ENCODE measurements at places on chromosomes 2 and 18. TPM values are rescaled to one million over a fixed set of nuclear protein-coding genes. Genes with fewer than 3 reads are reported as not detected.

- no peak for DNase-seq
These were observed 102.1 kb downstream of the SMAD7 start for GRCh38 chr18:48848641-48849143.

The CCDC148 gene
- 0.49 TPM for total RNA-seq

GRCh38 chr18:48308755-48309575 is 100.2 kb downstream of the ZBTB7C start:
- no peak for DNase-seq

- no peak for DNase-seq
These were observed 21.2 kb upstream of the RPL37A start for GRCh38 chr2:216477283-216478035.

The LTBP1 gene
- total RNA-seq = 63.1 TPM

The HES6 gene
- total RNA-seq = 44.9 TPM

DNA sequence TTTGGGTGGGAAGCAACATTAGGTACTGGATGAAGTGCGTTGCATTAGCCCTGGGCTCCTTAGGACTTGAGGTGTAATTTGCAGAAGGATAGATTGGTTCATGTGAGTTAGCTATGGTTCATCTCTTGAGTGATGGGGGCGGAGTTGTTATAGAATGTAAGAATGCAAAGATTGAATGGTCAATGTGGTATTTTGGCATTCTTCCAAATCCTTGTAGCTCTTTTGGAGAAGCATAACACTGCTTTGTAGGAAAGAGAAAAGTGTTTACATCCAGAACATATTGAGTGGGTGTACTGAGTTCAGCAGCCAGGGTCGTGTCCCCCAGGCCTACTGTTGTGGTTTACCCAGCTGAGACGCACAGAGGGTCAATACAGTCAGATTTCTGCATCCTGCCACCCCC is 173.5 kb downstream of the FMNL2 start:
- peak; percentile 5 for DNase-seq

- DNase-seq = peak; percentile 90
These were observed 71.1 kb upstream of the TFCP2L1 start for GRCh38 chr2:121356058-121356640.

The WDR7 gene
- 9.8 TPM for total RNA-seq

The EFEMP1 gene
- total RNA-seq = 0.06 TPM

The TEX44 gene
- not detected for total RNA-seq

- DNase-seq = no peak
These were observed 41.0 kb downstream of the CROCC2 start for GRCh38 chr2:240947176-240947575.

GRCh38 chr2:213411582-213412289 is 127.5 kb downstream of the SPAG16 start:
- no peak for DNase-seq

- DNase-seq = no peak
These were observed 528.0 kb upstream of the TNP1 start for GRCh38 chr2:217387776-217388387.

- no peak for DNase-seq
These were observed 79.2 kb upstream of the CDH2 start for GRCh38 chr18:28256166-28256565.

The PMAIP1 gene
- 10.6 TPM for total RNA-seq

GRCh38 chr18:39345321-39345720 is 1779.7 kb upstream of the CELF4 start:
- DNase-seq = no peak

- no peak for DNase-seq
These were observed 307.4 kb downstream of the CTNNA2 start for GRCh38 chr2:79820281-79820680.

- DNase-seq = peak; percentile 98
These were observed 108.9 kb downstream of the CLIP4 start for GRCh38 chr2:29223851-29224692.

The CNGA3 gene
- total RNA-seq = not detected

The ATG9A gene
- total RNA-seq = 37.8 TPM

DNA sequence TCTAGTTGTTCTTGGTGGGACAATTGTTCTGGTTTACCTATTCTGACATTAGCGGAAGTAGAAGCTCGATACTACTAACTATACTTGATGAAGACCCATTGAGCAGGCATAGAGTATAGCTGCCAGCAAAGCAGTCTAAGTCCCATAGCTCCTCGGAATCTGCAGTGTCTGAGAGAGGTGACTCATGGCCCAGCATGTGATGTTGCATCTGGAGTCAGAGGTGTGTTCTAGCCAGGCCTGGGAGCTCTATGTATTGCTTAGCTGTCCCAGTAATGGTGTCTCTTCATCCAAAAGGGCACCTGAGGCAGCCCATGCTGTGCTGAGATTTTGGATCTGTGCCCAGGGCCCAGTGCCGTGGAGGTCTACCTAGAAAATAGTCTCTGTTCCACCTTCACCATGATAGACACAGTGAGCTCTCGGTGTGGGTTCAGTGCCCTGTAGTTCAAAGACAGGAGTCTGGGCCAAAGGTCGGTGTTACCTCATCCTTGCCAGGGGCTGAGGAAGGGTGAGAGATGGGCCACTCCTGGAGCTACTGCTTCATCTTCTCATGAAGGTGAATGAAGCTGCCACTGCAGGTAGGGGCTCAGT is 47.3 kb downstream of the MEX3C start:
- DNase-seq = no peak

- peak; percentile 63 for DNase-seq
These were observed 41.4 kb upstream of the EML4 start for GRCh38 chr2:42127425-42128424.

DNA sequence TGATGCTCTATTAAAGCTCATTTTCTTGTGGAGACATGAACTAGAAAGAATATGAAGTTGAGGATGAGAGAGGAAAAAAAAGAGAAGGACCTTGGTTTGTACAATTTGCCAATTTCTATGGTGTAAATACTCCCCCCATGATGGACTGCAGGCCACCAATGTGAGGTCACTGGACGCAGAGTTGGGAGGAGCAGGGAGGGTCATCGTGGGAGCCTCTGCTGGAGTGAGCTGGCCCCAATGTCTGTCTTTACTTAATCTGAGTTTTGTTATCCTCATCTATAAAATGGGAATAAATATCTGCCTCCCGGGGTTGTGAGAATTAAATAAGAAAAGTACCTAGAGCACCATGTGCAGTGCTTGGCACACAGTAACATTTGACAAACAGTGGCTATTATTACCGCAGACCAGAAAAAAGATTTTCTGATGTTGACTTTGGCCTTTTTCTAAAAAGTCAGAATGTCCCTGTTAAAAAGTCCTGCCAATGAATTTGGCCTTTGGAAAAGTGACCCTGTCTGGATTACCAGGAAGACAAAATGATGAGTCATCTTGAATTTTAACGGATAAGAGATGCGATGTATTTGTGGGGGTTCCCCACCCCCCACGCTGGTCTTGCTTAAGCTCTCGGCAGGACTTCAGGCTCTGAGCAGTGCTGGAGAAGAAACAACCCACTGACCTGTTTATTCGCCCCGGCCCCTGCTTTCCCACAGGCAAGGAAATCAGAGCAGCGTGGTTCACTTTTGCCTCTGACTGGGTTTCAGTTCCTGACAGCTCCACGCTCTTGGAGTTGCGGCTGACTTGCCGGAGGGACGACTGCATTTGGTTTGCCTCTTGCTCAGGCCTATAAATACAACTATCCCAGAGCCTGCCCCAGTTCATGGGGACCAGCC is 50.3 kb upstream of the FOSL2 start:
- peak; percentile 54 for DNase-seq

- DNase-seq = no peak
These were observed 146.3 kb upstream of the CTAGE1 start for GRCh38 chr18:22564036-22564435.

DNA sequence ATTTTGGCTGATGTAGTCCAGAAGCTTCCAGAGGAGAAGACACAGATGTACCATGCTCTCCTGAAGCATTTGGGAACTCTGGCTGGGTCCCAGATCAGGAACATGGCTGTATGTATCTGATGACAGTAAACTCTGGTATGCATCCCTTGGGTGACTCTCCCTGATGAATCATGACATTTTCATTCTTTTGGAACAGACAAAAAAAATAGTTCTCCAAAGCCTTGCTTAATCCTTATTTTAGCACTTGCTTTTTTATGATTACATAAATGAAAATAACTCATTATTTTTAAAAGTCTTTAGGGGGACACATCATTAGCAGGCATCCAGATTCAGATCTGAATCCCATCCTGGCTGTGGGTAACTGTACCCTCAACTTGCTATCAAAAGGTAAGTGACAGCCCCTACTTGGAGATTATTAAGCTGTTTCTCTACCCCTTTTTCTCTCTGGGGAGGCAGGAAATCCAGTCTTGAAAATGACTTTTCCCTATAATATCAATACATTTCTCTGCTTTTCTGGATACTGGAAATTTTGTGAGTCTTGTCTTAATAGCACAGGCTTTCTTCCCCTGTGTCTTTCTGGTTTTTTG is 23.3 kb downstream of the AOX1 start:
- DNase-seq = no peak

DNA sequence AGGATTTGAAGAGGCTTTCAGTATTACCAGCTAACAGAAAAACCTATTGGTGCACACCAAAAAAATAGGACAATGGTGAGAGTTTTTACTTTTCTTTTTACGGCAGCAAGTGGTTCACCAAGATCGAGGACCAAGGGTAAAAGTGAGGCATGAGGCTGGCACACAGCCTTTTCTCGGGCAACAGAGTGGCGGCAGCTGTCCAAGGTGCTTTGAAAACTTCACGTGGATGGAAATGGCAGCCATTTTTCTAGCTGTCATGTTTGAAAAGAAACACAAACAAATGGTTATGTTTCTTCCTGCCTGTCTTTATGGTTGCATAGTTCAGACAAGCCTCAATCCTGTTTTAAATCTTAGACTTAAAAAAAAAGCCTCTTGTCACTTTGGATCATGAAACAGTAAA is 812.5 kb upstream of the CHAC2 start:
- no peak for DNase-seq

The SPC25 gene
- total RNA-seq = 55.2 TPM

DNA sequence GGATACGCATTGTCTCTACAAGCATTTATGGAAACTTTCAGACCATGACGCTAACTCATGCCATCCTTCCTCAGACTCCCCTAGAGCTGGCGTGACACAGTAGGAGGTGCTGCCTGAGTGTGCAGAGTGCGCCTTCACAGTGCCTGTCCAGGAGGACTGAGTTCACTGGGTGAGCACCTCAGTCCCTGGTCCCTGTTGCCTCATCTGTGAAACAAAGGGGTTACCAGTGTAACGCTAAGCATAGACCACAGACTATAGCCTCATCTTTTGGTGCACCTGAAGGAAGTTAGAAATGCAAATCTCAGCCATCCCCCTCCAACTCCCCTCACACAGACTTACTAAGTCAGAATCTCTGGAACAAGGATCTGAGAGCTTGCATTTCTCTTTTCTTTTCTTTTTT is 142.8 kb downstream of the TMEM17 start:
- DNase-seq = no peak

DNA sequence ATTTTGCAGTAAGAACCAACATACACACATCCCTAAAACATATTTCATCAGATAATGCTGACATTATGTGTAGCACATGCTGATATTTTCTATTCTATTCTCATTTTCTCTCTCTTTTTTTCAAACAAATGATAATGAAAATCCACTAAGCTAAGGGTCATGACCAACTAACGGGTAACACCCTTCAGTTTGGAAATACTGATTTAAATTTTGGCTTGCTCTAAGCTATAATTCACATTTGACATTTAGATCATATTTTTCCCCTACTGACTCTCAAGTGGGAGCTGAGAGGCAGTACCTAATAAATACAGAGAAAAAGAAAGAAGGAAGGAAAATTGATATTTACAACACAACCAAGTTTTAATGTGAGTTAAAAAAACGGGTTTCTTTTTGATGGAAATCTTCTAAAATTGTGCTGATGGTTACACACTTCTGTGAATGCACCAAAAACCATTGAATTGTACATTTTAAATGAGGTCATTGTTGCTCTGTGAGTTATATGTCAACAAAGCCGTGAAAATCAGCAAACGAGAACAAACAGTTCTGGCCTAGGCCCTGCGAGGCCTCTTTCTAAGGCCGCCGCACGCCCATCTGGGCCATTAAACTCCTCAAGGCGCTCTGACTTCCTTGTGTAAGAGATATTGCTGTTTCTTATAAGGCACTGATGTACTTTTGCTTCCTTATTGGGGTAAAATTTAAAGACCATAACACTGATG is 124.2 kb downstream of the GALR1 start:
- no peak for DNase-seq

- DNase-seq = peak; percentile 67
These were observed 954 bp downstream of the CCNT2 start for GRCh38 chr2:134919341-134920210.

The PRKD3 gene
- 70.4 TPM for total RNA-seq

GRCh38 chr2:105883911-105884694 is 139.4 kb downstream of the NCK2 start:
- no peak for DNase-seq
